ENCODE measurements at places on chromosomes 12 and 14.
A peak's percentile ranks its signal among the peaks of the same experiment; 100 is the strongest.

- DNase-seq = no peak
Measured at GRCh38 chr14:48274826-48275225, 599.4 kb upstream of the MDGA2 start.

DNA sequence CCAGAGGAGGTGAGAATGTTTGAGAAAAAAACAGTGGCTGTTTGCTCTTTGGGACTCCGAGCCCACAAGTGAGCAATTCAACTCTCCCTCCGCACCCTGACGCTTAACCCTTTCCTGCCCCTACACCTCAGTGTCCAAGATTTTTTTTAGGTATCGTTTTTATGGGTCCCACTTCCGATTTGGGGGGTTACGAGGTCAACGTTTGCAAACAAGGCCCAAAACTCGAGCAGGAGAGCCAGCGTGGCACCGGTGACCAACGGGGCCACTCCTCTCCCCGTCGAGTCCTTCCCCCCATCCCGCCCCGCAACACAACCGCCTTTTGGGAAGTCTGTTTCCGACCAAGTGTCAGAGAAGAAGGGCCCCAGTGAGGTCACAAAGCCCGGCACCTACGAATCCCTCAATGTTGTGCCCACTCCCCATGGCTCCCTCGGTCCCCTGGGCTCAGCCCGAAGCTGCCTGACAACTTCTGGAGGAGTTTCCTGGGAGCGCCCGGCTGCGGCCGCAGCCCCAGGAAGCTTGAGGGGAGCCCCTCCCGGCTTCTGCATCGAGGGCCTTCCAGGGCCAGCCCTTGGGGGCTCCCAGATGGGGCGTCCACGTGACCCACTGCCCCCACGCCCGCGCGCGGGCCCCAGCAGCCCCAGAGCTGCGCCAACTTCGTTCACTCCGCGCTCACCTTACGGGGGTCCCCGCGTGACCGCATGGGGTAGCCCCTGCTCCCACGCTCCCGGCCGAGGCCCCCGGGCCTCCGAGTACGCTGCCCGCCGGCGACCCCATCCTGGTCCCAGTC is 1.2 kb downstream of the CDK2AP1 start:
- DNase-seq = no peak

DNA sequence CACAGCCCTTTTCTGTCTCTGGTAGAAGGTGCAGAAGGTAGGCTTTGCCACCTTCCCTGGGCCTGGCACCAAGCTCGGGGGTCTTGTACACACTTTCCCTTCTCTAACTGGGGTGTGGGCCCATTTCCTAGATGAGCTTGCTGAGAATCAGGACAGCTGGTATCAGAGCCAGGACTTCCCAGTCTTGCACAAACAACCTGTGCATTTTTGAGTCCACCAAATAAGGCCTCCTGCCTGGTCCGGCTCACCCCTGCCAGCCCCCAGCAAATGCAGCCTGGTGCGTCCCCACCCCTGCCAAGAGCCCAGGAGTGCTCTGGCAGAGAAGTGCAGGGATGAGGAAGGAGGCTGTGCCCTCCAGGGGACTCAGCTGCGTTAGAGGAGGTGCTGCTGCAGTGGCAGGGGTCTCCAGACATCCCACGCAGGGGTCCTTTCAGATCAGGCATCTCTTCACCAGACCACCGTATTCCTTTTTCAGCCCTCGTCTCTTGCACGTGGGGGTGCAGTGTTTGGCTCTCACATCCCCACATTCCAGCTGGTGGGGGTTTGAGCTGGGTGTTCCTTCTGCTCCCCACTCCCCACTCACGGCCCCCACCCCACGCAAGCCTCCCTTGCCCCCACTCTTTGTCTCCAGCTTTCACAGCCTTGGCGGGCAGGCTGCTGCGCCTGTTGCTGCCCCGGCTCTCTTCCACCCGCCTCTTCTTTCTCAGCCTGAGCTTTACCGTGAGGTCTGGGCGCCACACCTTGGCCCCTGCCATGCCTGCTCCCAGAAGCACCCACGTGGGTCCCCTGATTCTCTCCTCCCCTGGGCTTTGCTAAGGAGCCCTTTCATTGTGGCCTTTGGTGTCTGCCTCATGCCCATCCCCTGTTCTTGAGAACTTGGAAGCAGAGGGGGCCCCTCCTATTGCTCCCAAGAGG is 32.3 kb downstream of the MEG3 start:
- DNase-seq = no peak

GRCh38 chr12:123397400-123397799 is 13.5 kb downstream of the KMT5A start:
- DNase-seq = no peak

- DNase-seq = no peak
Measured at GRCh38 chr12:29750131-29750927, 33.4 kb downstream of the TMTC1 start.

DNA sequence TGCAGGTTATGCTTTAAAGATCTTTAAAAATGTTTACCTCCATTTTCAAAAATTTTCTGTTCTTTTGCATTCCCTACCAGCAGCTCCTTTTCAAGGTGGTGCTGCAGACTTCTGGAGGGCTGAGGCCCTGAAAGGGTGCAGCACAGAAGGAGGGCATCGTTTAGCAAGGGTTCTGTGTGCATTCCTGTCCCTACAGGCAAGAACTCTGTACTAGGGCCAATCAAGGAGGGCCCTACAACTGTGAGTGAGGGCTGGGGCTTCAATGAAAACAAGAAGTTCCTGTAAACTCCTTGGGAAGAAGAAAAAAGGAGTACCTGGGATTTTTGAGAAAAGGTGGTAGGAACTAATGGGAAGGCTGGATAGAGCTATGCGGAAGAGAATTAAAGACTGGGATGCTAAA is 50.7 kb upstream of the CSRP2 start:
- DNase-seq = no peak

GRCh38 chr12:12238605-12239004 is 28.2 kb downstream of the LRP6 start:
- DNase-seq = no peak

GRCh38 chr14:100147691-100148464 is 11.6 kb downstream of the DEGS2 start:
- DNase-seq = no peak

DNA sequence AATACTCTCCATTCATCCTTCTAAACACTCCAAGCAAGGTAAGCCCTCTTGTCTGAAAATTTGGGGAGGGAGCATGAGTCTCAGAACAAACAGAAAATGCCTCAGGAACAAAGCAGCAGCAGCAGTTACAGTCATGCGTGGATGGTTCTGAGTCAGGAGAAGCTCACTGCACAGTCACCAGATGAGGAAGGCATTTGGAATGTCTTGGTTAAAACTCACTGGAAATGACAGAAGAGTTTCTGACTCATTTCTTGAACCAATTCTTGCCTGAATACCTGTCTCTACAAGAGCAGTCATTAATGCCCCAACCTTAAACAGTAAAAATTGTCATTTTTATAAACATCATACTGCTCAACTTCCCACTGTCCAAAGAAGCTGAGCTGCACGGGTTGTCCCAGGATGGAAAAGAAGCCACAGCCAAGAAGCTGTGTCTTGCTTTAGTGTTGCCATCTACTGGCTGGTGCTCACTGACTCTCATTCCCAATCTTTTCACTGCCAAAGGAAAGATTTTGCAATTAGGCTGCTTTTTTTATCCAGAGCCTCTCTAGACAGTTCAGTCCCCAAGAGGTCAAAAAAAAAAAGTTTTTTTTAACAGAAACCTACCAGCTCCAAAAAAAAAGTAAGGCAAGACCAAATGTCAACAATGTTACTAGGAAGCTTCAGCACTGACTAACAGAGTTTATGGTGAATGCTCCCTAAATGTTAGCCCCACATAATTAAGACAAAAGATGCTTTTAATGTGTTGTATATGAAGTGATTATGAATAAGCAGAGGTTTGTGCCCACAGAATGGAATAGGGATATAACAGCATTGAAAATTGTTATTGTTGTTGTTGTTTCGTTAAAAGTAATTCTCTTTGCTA is 40.4 kb downstream of the KICS2 start:
- DNase-seq = no peak

DNA sequence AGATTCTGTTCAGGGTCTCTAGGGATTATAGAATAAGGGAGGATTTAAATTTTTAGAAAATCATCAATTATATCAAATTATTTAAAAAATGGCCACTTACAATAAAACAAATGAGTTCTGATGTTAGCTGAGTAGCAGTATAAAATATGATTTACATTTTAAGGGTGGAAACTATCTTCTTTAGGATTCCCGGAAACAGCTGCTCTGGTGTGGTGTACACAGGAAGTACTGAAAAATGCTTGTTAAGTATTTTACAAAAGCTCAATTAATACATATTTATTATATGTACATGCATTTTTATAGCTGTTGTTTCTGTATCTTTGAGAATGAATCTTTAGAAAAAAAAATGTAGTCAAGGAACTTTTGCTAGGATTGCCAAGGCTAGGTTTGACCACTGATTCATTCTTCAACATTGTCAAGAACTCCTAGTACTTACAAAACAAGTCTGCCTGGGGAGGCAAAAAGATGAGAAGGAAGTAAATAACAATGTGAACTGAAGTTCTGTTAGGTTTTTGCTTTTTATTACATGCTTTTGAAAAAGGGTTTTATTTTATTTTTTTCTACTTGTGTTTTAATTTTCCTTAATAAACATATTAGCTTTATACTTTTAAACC is 48.0 kb downstream of the ARF6 start:
- no peak for DNase-seq

DNA sequence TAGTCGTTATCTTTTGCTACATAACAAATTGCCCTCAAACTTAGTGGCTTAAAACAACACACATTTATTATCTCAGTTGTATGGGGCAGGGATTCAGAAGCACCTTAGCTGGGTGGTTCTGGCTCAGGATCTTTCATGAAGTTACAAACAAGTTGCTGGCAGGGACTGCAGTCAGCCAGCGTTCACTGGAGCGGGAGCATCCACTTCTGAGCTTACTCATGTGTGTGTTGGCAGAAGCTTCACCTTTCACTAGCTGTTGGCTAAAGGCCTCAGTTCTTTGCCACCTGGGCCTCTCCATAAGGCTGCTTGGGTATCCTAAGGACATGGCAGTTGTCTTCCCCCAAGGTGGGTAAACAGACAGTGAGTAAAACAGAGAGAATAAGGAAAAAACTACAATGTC is 365.7 kb downstream of the RPS29 start:
- no peak for DNase-seq

DNA sequence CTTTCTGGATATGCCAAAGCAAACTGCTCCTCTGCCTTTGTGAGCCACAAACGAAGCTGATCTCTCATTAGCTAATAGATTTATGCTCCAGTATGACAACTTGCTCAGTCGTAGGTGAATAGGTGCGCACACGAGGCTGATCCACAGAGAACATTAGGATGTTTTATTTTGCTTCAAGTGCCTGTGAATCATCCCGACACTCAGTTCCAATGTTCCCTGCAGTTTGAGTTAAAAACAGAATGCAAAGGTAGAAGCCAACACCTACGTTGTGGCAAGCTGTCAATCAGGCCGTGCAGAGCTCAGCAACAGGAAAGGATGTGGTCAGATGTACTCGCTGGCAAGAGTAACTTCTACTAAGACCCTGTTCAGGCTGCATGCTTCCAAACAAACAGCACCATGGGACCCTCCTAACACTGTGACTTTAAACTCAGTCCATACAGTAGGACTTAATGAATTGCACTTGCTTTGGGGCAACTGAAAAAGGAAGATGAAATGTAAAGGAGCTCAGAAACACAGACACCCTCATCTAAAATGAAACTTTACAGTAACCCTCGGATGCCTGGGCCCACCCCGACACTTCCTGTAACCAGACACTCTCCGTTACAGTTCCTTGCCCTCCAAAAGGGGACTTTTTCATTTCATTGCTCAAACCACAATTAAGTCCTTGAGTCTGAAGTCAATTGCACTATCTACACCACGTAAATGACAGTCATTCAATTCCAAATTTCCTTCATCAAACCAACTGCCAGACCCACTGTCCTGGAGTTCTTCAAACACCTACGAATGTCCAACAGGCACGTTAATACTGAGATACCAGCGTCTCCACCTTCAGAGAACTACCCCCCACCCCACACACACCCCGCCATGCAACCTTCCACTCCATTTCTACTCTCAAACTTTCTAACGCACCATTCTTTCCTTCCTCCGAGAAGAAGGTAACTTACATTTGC is 1.6 kb downstream of the CCDC88C start:
- DNase-seq = peak; percentile 73

DNA sequence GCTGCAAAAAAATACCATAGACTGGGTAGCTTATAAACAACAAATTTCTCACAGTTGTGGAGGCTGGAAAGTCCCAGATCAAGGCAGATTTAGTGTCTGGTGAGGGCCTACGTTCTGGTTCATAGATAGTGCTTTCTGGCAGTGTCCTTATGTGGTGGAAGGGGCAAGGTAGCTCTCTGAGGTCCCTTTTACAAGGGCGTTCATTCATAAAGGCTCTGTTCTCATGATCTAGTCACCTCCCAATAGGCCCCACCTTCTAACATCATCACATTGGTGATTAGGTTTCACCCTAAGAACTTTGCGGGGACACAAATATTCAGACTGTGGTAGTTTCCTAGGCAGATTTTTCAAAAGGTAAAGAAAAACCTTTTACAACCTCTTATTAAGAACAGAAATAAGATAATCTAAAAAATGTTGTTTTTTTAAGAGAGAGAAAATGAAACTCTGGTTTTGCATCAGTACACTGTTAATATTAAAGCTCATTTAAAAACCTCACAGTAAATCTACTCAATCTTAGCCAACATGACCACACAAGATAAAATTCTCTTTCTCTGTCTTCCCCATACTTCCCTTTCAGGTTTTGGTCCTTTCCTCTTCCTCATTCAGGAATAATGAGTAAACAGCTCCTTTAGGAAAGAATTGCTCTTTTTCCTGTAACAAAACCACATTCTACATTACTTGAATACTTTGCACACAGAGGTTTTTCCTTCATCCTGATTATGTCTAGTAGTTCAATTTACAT is 117.5 kb downstream of the UNC79 start:
- DNase-seq = no peak

- no peak for DNase-seq
Measured at GRCh38 chr12:55694188-55694515, 13.6 kb downstream of the ITGA7 start.
